ENCODE measurements at places on chromosomes 3 and 15.
A peak's percentile ranks its signal among the peaks of the same experiment; 100 is the strongest.

DNA sequence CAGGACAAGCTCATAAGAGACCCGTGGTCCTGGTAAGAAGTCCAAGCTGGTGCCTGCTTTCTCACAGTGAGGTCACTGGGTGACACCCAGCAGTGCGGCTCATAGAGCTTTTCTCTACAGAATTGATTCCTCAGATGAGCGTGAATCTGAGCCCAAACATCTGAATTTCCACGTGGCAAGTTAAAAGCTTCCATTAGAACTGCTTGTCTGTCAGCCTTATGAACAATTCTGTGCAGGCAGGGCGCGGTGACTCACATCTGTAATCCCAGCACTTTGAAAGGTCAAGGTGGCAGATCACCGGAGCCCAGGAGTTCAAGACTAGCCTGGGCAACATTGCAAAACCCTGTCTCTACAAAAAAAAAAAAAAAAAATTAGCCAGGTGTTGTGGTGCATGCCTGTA is 113.1 kb upstream of the ABHD17C start:
- DNase-seq: no peak

DNA sequence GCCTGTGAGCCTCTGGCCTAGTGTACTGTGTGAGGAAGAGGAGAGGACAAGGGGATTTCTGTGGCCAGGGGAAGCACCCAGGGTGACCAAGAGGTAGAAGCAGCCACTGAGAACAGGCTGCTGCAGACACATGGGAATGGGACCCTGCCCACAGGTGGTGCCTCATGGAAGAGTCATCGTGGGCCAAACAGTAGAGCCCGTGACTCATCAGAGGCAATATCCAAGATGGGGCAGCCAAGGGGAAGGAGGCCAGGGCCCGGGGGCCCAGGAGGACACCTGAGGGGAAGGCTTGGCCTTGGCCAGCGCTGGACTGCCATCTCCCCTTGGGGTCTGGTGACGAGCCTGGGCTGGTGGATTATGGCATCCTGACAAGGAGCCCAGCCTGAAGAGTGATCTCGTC is 275.0 kb upstream of the LYSMD4 start:
- DNase-seq: no peak

DNA sequence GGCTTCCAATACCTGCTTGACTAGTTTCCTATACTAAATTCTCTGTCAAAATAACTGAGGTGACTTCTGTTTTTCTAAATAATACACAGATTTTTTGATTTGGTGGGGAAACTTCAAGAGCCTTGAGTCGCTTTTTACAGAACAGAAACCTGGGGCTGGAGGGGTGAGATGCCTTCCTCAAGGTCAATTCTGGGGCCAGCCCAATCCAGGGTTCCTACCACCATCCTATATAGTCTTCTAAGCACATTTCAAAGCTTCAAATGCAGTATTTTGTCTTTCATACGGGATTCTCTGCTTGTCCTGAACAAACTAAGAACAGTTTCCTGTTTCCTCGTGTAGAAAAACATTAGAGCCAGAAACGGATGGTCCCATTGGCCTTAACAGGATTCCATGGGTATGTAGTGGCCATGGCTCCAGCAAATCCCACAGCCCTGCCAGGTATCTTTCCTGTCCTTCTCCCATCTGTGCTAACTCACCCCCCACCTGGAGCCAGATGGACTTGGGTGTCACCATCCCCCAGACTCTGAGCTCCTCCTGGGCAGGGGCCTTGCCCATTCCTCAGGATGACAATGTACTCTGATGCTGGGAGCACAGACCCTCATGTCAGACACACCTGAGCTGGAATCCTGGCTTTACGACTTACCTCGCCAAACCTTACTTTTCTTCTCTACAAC is 146.9 kb downstream of the KLF13 start:
- no peak for DNase-seq

DNA sequence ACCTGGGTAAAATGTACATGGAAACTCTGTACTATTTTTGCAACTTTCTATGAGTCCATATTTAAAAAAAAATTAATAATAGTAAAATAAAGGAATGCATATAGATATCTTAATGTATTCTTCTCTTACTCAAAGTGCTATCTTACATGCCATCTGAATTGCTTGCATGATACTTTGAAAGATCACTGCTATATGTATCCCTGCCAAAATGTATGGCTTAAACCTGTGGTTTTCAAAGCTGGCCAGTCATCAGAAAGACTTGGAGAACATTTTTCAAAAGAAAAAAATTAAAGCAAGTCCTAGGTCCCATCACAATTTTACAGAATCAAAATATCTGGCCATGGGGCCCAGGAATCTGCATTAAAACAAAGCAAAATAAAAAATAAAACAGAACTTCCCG is 262.1 kb downstream of the LPP start:
- DNase-seq: no peak

DNA sequence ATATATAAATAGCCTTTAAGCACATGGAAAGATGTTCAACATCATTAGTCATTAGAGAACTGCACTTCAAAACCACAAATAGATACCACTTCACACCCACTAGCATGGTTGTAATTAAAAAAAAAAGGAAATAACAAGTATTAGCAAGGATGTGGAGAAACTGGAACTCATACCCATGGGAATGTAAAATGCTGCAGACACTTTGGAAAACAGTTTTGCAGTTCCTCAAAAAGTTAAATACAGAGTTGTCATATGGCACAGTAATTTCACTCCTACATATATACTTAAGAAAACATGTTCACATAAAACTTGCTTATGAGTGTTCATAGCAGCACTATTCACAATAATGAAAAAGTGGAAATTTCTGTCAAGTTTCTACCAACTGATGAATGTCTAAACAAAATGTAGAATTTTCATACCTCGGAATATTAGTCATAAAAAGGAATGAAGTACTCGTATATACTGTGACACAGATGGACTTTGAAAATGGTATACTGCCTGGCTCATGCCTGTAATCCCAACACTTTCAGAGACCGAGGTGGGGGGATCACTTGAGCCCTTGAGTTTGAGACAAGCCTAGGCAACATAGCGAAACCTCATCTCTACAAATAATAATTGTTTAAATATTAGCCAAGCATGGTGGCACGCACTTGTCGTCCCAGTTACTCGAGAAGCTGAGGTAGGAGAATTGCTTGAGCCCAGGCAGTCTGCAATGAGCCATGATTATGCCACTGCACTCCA is 28.1 kb downstream of the BCL2A1 start:
- no peak for DNase-seq

GRCh38 chr3:73955494-73956070 is 330.8 kb upstream of the PDZRN3 start:
- no peak for DNase-seq

DNA sequence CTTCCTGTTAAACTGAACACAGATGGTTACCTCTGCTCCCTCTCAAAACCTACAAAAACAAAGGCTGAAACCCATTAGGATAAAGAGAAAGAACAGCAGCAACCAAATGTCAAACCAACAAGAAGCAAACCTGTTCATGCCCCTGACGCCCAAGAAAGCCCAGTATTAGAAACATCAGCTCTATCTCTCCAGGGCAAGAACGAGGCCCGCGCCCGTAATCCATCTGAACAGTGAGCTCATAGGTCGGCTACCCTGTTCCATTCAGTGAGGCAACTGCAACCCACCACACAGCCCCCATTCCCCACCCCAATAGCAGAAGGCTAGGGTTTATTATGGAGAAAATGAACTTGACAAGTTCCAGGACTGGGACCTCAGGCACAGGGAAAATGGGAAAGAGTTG is 10.0 kb downstream of the LSG1 start:
- DNase-seq: no peak

GRCh38 chr3:195312714-195313113 is 41.8 kb upstream of the XXYLT1 start:
- DNase-seq: no peak

- no peak for DNase-seq
Observed at GRCh38 chr15:68429691-68430470, 2.1 kb downstream of the ITGA11 start.

GRCh38 chr3:126679318-126679751 is 24.4 kb upstream of the TXNRD3 start:
- DNase-seq: peak; percentile 77

- DNase-seq: no peak
Observed at GRCh38 chr3:157905885-157906284, 200.3 kb downstream of the SHOX2 start.

DNA sequence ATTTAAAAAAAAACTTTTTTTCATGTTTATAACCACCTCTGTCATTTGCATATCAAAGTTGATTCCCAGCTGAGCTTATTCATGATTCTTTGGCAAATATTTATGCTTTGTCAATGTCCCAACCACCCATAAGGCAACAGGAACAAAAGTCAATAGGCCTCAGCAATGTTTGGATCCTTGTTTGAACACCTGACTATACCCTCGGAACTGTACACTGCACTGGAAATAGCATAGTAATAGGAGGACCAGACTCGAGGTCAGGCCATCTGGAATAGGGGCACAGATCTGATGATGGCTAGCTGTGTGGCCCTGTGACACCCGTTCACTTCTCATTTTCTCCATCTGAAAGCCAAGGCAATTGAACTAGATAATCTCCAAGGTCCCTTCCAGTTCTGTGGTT is 301.7 kb upstream of the ATP11B start:
- DNase-seq: no peak

- peak; percentile 53 for DNase-seq
Observed at GRCh38 chr15:23565395-23566070, at the start of gene MKRN3. Gene MKRN3, plus strand, starts transcription at chr15:23565674. Its CDS starts 109 bp downstream, at chr15:23565783.

- no peak for DNase-seq
Observed at GRCh38 chr15:61364871-61365270, 135.8 kb upstream of the RORA start.

GRCh38 chr3:98021830-98022560 is 13.1 kb downstream of the GABRR3 start:
- no peak for DNase-seq

GRCh38 chr3:43253294-43253693 is 33.0 kb upstream of the SNRK start:
- no peak for DNase-seq

- DNase-seq: no peak
Observed at GRCh38 chr3:71956069-71956340, 171.1 kb upstream of the PROK2 start.

DNA sequence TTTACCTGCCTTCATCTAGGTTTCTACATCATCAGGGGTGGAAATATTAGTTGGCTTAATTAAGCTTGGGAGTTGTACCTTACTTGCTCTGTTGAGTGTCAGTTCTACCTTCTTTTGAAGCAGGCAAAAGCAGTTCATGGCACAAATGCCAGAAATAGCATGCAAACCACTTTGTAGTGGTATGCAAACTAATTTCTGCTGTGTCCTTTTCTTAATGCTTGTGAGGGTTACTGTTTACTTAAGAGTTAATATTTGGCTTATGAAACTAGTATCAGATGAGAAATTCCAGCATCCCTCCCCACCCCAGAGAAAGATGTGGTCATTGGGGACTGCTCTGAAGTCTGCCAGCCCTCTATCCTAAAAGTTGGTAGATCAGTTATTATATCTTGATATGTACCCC is 7.1 kb downstream of the ATP2C1 start:
- no peak for DNase-seq

- DNase-seq: no peak
Observed at GRCh38 chr15:63037976-63038720, 4.4 kb upstream of the TPM1 start.

GRCh38 chr3:171115667-171116066 is 89.1 kb upstream of the SLC2A2 start:
- DNase-seq: no peak

- no peak for DNase-seq
Observed at GRCh38 chr3:141814375-141814774, 51.2 kb downstream of the GRK7 start.

- no peak for DNase-seq
Observed at GRCh38 chr15:44199393-44199792, 4.3 kb upstream of the FRMD5 start.

All from stimulated activated CD4-positive, alpha-beta T cell treated with anti-CD3 and anti-CD28 coated beads, Interleukin-1b, Interleukin-23, amount 100 ng/mL, for 48 hours (primary cell).